Heart left ventricle (tissue), 16 donors: ENCODE measurements at places on chromosomes 5 and 9. TPM values are rescaled to one million over a fixed set of nuclear protein-coding genes. Genes with fewer than 3 reads are reported as not detected.

DNA sequence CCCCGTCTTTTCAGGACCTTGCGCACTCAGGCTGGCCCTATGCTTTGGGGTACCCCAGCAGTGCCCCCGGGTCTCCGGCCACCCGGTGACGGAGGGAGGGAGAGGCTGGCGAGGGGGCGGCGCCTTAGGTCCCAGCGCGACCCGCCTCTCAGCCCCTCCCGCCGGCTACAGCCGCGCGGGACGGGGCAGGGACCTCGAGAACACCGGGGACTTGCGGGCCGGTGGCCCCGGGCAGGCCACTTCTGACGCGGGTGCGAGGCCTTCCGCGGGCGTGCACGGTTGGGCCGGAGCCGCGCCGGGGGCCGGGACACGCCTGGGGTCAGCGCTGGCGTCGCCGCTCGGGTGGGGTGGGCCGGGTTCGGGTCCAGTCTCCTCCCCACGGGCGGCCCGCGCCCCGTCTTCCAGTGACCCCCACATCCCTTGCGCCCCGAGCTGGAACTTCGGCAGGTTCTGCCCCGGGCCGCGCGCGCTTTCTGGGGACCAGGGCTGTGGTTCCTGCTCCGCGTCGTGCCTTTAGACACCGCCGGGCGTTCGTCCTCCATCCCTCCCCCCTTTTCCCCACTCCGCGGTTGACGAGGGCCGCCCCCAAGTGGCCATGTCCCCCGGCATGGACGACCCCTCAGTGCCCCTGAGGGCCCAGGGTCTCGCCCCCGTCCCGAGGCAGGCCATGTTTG is 3.8 kb upstream of the SQSTM1 start:
- DNase-seq = no peak

- DNase-seq = no peak
These were observed 43.7 kb downstream of the SECISBP2 start for GRCh38 chr9:89361816-89362646.

- no peak for DNase-seq
These were observed 47.1 kb upstream of the NFIB start for GRCh38 chr9:14361074-14361473.

SLC6A19 gene
- not detected for total RNA-seq
